Stimulated activated CD4-positive, alpha-beta T cell treated with anti-CD3 and anti-CD28 coated beads, TNF-alpha, amount 100 ng/mL, for 48 hours (primary cell): ENCODE measurements at places on chromosomes 13 and 19.
A peak's percentile ranks its signal among the peaks of the same experiment; 100 is the strongest.

DNA sequence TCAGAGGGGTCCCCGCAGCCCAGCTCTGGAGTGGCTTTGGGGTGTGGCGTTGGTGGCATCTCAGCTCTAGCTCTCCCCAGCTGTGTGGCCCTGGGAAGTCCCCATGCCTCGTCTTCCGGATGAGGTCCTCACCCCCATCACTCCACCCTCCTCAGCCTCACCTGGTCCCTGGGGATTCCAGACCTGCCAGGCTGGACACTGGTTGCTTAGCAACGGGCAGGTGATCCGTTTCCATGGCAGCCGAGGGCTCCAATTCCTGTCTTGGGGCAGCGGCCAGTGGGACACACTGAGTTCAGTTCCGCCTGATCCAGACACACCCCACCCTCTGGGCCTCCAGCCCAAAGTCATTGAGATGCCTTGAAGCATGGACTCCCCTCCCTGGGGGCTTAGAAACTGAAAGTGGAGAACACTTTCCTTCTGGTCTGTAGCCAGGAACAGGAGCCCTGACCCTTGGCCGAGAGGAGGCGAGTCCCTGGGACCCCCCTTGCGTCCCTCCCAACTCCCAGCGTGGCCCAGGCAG, 7.7 kb upstream of the MISP start:
- no peak for DNase-seq

- DNase-seq, result no peak
These were observed 661 bp upstream of the BABAM1 start for GRCh38 chr19:17266589-17266974.

GRCh38 chr13:50152224-50152623, 137.0 kb downstream of the KCNRG start:
- no peak for DNase-seq

- DNase-seq, result no peak
These were observed 15.3 kb downstream of the TMEM38A start for GRCh38 chr19:16676101-16676798.

DNA sequence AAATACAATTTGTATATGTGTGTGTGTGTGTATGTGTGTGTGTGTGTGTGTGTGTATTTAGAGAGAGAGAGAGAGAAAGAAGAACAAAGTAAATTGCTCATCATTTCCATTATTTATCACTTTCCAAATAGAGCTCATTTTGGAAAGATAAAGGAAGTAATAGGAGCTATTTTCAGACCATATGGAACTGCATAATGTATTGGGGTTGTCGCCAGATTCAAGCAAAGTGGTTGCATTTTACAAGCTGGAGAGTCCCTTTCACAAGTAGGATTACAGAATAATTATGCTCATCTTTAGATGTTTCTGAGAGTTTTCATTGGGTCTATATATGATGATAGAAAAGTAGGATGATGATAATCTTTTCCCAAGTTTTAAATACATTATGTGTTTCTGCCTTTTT, 842.7 kb upstream of the SLC10A2 start:
- no peak for DNase-seq

DNA sequence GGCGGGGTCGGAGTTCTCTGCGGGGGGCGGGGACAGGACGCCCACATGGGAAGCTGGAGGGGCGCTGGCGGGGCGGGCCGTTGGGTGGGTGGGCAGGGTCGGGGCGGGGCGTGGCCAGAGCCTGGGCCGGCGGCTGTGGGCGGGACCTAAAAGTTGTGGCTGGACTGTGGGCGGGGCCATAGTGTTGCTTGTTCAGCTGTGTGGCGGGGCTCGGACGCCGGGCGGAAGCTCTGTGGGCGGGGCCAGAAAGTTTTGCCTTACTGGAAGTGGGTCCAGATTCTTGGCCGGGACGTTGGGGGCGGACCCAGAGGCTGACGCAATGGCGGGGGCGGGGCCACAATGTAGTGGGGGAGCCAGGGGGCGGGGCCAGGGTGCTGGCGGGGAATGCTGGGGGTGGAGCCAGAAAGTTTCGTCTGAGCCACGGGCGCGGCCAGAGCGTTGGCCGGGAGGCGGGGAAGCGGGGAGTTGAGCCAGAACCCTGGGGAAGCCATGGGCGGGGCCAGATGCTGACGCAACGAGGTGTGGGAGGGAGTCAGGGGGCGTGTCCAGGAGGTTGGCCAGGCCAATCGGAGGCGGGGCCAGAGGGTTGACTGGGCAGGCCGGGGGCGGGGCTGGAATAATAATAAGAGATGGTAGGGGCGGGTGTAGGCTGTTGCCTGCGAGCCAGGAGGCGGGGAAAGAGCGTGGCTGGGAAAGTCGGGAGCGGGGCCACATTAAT, 527 bp downstream of the CCDC9 start:
- peak; percentile 100 for DNase-seq

GRCh38 chr13:108034909-108035410, 180.4 kb downstream of the LIG4 start:
- no peak for DNase-seq

GRCh38 chr13:46543287-46543686, 9.7 kb upstream of the LRCH1 start:
- DNase-seq, result no peak

DNA sequence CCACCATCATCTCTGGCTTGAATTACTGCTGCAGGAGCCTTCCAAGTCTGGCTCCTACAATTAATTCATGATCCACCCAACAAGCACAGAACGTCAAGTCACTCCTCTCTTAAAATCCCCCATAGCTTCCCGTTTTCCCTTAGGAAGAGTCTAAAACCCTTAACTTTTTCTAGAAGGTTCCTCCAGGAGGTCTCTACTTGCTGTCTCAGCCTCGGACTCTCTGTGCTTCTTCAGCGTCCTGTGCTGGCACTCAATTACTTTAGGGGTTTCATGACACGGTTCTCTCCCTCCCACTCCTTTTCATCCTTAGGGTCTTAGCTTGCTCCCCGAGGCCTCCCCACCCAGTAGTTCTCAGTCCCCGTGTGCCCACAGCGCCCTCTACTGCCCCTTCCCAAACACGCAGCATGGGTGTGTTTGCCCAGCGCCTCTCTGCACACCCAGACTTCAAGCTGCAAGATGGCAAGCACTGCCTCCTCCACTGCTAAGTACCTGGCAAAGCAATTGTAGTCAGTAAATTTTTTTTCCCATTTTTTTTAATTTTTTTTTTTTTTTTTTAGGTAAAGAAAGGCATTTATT, 25.8 kb upstream of the MAP3K10 start:
- DNase-seq, result peak; percentile 35

DNA sequence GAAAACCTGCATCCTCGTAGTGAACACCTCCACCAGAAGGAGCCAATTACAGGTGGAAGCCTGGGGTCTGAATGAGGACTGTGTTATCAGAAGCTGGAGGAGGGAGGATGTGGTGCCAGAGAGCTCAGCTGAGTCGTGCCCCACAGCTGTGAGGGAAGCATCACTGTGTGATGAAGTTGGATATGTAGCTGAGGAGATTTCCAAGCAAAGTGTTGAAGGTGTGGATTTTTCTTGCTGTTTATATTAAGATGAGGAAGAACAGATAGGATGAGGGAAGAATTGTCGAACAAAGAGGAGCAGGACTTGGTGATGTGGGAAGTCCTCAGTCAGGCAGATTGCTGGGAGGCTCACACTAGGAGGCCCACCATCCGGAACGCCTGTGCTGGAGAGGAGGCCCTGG, 4.4 kb downstream of the RAB20 start:
- no peak for DNase-seq

GRCh38 chr19:12763100-12763499, 11.5 kb downstream of the BEST2 start:
- no peak for DNase-seq

GRCh38 chr13:62294244-62294643, 878.6 kb upstream of the PCDH20 start:
- DNase-seq, result no peak

DNA sequence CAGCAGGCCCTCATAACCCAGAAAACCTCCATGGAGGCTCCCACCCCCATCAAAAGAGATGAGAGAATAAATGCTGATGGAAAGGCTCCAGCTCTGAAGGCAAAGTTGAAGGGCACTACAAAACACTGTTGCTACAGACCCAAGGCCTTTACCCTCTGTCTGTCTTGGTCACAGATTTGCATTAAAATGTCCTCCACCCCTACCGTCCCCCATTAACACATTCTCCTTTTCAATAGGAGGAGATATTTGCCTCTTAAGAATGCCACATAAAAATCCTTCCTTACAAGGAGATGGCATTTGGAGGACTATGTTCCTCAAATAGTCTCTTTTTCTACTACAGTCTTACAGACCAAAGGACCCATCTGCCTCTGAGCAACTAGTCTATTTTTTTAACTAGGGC, 361.5 kb downstream of the ENOX1 start:
- DNase-seq, result no peak

DNA sequence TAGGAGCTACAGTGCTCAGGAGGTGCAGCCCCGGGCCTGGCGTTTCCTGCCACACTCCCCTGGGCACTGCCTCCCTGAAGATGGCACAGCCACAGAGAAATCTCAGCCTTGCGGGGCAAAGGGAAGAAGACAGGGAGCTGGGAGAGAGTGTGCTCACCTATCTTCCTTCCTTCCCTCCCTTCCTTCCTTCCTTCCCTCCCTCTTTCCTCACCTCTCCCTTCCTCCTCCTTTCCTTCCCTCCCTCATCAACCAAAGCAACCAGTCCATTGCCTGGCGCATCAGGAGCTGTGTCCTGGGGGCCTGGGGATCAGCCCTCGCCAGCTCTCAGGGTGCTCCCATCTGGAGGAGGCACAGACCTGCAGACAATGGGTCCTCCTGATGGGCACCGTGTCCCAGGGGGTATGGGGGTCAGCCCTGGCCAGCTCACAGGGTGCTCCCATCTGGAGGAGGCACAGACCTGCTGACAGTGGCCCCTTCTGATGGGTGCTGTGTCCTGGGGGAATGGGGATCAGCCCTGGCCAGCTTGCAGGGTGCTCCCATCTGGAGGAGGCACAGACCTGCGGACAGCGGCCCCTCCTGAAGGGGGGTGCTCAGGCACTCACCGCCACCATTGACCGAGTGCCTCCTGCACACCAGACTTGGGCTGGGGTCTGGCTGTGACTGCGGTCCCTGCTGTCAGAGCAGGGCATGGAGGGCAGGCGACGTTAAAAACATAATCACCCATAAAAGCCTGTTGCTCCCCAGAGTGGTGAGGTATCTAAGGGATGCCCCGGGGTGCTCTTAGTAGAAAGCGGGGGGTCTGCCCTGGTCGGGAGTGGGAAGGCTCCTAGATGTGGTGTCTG, 120.2 kb downstream of the URI1 start:
- no peak for DNase-seq
